Stimulated activated CD8-positive, alpha-beta memory T cell treated with anti-CD3 and anti-CD28 coated beads, Interleukin-15, amount 100 ng/mL, for 4 hours (primary cell): ENCODE measurements at places on chromosomes 7 and 10.

GRCh38 chr7:3374239-3374638 is 73.2 kb downstream of the SDK1 start:
- DNase-seq, result no peak

- no peak for DNase-seq
These were observed 8.4 kb upstream of the TEX36 start for GRCh38 chr10:125691160-125691981.

DNA sequence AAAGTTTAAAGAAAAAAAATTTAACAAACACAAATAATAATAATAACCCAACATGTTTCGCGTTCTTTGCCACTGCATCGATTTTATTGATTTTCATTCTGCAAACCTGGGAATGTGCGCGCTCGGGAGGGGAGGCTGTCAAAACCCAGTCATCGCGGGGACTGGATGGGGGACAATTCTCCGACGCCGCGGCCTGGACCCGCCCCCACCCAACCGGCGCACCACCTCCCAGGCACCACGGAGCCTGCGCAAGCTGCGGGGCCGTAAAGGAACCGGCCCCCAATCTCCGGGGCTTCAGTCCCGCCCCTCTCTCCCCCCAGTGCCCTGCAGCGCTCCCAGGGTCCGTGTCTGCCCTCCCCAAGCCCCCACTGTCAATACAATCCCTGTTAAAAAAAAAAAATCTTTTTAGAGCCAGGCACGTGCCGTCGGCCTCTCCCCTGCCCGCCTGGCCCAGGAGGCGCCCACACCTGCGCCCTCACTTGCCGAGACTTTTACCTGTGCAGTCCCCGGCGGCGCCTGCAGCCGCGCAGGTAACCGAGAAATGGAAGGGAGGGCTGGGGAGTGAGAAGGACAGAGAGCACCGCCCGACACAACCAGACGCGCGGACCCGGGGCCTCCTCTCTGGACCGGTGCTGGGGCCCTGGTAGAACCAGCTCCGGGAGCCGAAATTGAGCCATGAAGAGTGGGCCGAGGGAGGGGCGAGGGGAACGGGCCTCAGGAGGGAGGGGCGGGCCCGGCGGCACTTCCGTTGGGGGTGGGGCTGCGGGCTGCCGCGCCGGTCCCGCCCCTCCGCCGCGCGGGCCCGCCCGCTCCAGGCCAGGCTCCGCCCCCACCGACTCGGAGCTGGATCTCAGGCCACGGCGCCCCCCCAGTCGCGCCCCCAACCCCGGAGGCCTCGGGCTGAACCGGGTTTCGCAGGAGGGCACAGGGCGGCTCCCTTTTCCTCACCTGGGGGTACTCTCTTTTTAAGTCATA is 7.6 kb upstream of the ZNF503 start:
- DNase-seq, result no peak

DNA sequence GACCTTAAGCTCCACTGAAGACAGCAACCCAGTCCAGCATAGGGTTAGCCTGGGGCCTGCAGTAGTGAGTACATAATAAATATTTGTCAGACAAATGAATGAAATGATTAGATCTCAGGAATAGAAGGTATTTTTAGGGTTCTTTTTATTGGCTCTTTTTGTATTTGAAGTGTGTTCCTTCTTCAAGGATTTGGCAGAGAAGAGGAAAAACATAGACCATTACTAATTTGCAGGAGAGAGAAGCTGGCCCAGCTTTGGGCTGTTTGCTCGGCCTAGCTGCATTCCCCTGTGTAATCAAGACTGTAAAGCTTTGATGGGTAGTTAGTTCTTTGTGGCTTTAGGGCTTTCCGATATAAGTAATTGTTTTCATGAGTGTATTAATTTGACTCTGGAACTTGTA is 64.2 kb downstream of the CNNM2 start:
- DNase-seq, result no peak

- DNase-seq, result no peak
These were observed 770.9 kb downstream of the TNS3 start for GRCh38 chr7:46810986-46811385.

DNA sequence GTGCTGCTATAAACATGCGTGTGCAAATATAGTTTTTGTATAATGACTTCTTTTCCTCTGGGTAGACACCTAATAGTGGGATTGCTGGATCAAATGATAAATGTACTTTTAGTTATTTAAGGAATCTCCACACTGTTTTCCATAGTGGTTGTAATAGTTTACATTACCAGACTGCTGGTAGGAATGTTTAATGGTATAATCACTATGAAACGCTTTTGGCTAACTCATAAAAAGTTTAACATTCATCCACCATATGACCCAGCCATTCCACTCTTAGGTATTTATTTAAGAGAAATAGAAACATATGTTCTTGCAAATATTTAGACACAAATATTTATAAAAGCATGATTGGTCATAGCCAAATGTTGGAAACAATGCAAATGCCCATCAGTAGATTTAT is 32.1 kb upstream of the TFEC start:
- no peak for DNase-seq
